Lower lobe of right lung (tissue), 2 donors: ENCODE measurements at places on chromosomes 3 and 15. TPM values are rescaled to one million over a fixed set of nuclear protein-coding genes. Genes with fewer than 3 reads are reported as not detected.

- peaks cover 63% of the 10 kb centered on the region for H3K36me3 ChIP-seq
- H3K27me3 ChIP-seq, result no peaks in the 10 kb centered on the region
- H3K4me1 ChIP-seq, result peaks cover 36% of the 10 kb centered on the region
- H3K27ac ChIP-seq, result peak overlapping the region; percentile 93
- DNase-seq, result peak; percentile 69
These were observed 2.0 kb downstream of the AP2M1 start for GRCh38 chr3:184176377-184177330.

RASGRF1 gene
- total RNA-seq, result 82.6 TPM

DNA sequence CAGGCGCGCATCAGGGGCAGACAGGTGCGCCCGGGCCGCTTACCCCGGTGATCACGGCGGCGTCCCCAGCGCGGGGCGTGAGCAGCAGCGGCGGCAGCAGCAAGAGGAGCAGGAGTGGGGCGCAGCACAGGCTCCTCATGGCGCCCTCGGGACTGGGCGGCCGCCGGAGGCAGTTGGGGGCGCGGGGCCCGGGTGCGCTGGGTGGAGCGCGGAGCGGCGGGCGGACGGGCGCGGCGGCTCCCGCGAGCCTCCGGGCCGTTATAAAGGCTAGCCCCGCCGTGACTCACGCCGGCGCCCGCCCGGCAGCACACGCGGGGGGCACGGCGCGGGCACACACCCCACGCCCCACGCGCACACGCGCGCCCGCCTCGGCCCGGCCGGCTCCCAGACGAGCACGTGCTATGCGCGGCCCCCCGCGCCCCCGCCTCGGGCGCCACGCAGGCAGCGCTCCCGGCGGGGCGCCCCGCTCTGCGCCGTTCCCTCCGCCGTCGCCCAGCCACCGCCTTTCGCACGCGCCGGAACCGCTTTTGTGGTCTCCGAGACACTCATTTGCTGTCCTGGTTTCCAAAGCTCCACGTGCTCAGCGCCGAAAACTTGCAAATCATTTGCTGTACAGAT is at the start of gene PROK2:
TSS of gene PROK2 (minus strand) at position 235 of the 618 bp plus-strand sequence. CDS start at position 139, 96 bp downstream.
- peaks cover 16% of the 10 kb centered on the region for H3K4me1 ChIP-seq
- H3K4me3 ChIP-seq, result peak within 1 kb of the TSS; percentile 39
- H3K27me3 ChIP-seq, result peaks cover 67% of the 10 kb centered on the region
- no peaks in the 10 kb centered on the region for H3K36me3 ChIP-seq

GRCh38 chr3:108970561-108970960 is 16.9 kb upstream of the GUCA1C start:
- no peaks in the 10 kb centered on the region for H3K27me3 ChIP-seq
- DNase-seq, result no peak
- H3K27ac ChIP-seq, result no peak overlapping the region
- no peak overlapping the region for H3K4me3 ChIP-seq

- H3K27ac ChIP-seq, result no peak overlapping the region
- no peaks in the 10 kb centered on the region for H3K27me3 ChIP-seq
- H3K4me3 ChIP-seq, result no peak overlapping the region
- H3K4me1 ChIP-seq, result peaks cover 12% of the 10 kb centered on the region
These were observed 51.8 kb downstream of the ONECUT1 start for GRCh38 chr15:52738311-52738710.

DNA sequence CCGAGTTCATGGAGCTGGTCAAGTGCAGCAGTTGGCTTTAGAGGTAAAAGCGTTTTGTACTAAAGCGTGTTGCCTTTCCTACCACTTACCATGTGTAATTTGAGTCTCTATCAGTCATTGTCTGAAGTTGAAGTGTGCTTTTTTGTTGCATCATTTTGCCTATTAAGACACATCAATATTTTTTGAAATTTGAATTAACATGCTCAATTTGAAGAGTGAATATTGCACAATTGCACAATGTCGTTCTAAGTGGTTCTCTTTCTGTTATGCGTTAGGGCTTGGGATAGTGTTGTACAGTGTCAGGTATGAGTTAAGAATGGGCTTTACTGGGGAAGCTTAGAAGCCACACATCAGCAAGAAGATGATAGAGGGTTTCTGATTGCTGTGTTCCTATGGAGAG is 84.0 kb upstream of the ACKR4 start:
- H3K27ac ChIP-seq, result no peak overlapping the region
- no peak overlapping the region for H3K4me3 ChIP-seq
- H3K4me1 ChIP-seq, result no peaks in the 10 kb centered on the region

DNA sequence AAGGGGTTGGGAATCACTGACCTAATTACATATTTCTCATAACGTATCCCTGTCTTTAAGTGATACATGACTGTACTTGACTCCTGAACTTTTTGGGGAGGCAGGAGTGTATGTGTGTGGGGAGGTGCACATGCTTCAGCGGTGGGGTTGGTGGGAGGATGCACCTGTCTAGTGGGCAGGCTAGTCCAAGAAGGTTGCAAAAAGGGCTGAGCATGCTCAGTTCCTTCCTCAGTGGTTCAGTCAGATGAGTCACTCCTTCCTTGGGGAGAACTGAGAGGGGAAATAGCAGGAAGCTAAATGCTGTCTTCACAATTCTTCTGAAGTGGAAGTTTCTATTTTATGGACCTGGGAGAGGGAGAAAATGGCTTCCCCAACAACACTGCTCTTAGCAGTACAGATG is 24.6 kb upstream of the AP4E1 start:
- H3K36me3 ChIP-seq, result no peaks in the 10 kb centered on the region
- H3K27me3 ChIP-seq, result no peaks in the 10 kb centered on the region
- peaks cover 12% of the 10 kb centered on the region for H3K4me1 ChIP-seq
- DNase-seq, result no peak
- H3K27ac ChIP-seq, result no peak overlapping the region

DNA sequence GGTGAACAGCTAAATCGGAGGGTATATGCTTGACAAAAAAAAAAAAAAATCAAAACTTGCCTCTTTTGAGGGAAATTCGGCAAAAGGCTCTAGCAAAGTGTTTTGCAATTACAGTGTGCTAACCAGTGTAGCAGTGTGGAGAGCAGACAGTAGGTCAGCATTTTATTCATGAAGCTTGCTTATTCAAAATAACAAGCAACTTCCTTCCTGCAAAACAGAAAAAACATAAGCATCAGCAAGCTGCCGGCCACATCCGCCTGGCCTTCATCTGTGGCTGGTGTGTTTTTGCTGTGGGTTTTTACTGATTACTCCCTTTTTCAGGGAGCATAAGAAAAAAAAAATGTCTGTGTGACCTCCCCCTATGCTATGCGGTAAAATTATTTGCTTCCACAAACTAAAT is 434.1 kb downstream of the OCA2 start:
- no peaks in the 10 kb centered on the region for H3K36me3 ChIP-seq
- no peak for DNase-seq
- no peak overlapping the region for H3K27ac ChIP-seq
- H3K4me3 ChIP-seq, result no peak overlapping the region

CHD2 gene
- 158 TPM for total RNA-seq

- no peak overlapping the region for H3K4me3 ChIP-seq
- peaks cover 14% of the 10 kb centered on the region for H3K4me1 ChIP-seq
- no peaks in the 10 kb centered on the region for H3K36me3 ChIP-seq
- H3K27ac ChIP-seq, result no peak overlapping the region
- H3K27me3 ChIP-seq, result no peaks in the 10 kb centered on the region
These were observed 28.0 kb upstream of the LACTB start for GRCh38 chr15:63093486-63094205.

PDZRN3 gene
- total RNA-seq, result 16.0 TPM

AHSG gene
- not detected for total RNA-seq
